CD4-positive, alpha-beta T cell treated with Interleukin-10 for 1 hour (primary cell): ENCODE measurements at places on chromosomes 11 and 22.

- DNase-seq: no peak
Observed at GRCh38 chr11:120501976-120502755, 9.4 kb upstream of the GRIK4 start.

GRCh38 chr11:70226967-70227366, 23.9 kb downstream of the FADD start:
- no peak for DNase-seq

- DNase-seq: no peak
Observed at GRCh38 chr11:107988397-107989158, 20.1 kb upstream of the CUL5 start.

GRCh38 chr22:27111796-27112672, 454.6 kb downstream of the MIAT start:
- DNase-seq: no peak

GRCh38 chr22:36641902-36642640, 61.5 kb downstream of the CACNG2 start:
- no peak for DNase-seq

DNA sequence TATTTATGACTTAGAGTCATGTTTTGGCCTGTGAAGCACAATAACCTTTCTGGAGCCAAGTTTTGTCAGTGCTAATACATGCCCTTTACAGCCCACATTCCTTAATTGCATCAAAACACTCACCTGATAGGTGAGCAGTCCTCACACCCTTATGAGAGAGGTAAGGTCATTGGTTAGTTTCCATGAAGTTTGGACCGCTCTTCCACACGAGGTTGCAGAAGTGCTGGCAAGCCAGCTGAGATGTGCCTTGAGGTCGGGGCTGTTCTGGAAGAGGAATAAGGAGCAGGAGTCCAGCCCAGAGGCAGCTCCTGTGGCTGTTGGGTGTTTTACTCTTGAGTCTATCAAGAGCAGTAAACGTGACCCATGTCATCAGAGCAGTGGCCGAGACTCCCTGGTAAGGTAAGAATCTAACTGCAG, 76.3 kb downstream of the CYB5R2 start:
- no peak for DNase-seq

DNA sequence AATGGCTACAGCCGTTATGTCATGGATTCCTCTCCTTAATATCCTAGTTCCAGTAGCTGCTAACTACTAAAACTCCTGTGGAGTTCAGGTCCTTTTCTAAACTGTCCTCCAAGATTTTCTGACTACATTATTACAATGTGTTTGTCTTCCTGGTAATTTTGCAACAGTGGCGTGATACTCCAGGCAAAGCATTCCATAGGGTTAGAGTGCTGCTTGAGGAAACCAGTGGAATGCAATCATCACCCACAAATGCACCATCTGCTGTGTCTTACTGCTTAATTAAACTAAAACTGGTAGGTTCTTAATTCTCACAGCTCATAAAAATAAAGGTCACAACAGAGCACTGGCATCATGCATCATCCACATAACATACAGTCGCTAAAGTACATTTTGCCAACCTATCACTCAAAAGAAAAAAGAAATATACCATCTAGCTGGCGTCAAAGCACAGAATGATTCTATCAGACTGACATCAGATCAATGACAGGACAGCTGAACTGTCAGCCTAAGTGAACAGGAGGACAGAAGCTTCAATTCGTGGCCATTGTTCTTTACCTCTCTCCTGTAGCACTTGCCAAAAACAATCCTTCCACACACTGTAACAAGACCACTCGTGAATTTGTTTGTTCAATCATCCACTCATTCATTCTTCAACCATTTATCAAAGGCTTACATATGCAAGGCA, 182.5 kb downstream of the CADM1 start:
- DNase-seq: no peak

- no peak for DNase-seq
Observed at GRCh38 chr11:44611088-44611487, 45.6 kb downstream of the CD82 start.
